ENCODE measurements at places on chromosomes 16 and 17.

DNA sequence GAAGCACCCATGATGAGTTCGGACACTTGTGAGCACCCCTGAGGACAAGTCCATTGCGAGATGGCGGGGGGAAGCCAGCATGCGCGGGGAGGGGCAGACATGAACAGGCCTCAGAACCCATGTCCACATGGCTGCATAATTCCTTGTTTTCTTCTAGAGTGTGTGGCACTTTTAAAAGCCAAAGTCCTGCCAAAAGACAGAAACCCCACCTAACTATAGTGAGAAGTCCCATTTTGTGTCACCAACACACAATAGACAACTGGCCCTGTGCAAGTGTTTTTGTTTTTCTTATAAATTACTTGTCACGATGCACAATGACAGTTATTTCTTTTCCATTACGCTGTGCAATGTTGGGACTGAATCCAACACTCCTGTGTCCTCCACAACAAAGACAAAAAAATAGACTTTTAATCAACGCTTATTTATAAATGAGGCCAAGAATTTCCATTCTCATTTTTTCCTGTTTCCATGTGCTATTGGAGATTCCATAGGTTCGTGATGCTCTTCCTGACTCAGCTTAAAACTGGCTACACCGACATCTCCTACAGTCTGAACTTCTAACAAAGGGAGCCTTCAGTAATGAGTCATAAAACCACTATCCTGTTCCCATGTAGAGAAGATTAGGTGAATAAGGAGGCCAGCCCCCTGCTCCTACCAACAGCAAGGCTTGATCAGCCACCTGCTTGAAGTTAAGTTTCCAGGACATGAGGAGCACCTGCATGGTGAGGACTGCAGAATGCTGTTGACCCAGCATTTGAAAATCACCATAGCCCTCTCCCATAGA is 98.9 kb downstream of the ZNF423 start:
- no peak for DNase-seq

DNA sequence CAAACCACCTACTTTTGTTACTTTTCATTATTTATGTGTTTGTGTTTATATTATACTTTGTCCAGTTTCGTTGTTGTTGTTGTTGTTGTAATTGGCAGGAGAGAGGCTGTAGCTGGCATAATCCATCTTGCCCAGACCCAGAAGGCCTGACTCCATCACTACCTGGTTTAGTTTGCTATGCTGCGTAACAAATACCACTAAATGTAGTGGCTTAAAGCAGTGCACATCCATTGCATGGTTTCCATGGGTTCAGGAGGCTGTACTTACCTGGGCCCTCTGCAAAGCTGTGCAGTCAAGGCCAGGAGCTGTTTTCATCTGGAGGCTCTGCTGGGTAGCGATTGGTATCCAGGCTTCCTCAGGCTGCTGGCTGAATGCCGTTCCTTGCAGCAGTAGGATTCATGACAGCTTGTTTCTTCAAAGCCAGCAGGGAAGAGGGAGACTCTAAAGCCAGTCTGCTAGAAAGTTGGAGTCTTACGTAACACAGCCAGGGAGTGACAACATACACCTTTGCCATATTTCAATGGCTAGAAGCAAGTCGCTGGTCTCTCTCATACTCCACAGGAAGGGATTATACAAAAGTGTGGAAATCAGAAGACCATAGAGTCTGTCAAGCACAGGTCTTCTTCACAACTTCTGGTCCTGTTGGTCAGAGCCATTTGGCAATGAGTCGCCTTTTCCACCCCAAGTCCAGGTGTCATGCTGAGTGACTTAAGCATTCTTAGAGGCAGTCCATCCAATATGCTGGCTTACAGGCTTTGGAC is 41.1 kb downstream of the TNRC6C start:
- DNase-seq: no peak

DNA sequence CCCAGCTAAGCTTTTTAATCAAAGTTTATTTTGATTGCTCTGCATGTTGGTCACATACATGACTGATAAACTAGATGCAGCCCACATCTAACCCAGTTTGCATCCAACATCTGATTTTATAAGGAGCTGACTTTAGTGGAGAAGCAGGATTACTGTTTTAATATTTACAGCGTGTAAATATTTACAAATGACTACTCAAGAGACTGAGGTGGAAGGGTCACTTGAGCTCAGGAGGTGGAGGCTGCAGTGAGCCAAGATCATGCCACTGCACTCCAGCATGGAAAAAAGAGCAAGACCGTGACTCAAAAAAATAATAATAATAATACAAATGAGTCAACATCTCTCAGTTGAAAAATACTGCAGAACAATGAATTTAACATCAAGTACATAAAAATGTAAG is 50.8 kb downstream of the PARN start:
- DNase-seq: no peak

DNA sequence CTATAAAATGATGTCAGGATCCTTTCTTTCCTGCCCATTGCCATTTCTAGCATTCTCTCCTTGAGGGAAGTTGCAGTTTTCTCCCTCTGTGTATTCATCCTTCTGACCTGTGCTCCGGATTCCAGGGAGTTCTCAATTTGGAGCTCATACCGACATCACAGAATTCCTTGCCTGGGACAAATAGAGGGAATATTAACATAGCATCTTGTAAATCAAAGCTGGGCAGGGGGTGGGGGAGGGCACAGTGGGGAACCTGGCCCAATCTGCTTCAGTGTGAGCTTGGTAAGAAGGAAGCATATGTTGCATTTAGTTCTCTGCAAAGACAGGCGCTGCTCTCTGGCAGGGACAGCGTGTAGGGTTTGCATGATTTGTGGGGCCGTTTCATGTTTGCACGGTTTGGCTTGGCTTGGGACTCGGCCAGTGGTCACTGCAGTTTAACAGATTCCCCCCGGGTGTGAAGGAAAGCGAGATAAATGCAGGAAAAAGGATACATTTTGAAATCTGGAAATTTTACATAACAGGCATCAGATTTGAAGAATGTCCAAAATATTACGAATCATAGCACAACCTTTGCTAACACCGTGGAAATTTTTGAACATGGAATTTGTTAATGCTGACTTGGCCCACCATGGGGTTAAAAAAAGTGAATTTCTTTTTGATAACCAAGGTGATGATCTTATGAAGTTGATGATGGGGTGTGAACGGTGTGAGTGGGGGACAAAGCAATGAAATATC is 178.0 kb downstream of the WWOX start:
- no peak for DNase-seq

DNA sequence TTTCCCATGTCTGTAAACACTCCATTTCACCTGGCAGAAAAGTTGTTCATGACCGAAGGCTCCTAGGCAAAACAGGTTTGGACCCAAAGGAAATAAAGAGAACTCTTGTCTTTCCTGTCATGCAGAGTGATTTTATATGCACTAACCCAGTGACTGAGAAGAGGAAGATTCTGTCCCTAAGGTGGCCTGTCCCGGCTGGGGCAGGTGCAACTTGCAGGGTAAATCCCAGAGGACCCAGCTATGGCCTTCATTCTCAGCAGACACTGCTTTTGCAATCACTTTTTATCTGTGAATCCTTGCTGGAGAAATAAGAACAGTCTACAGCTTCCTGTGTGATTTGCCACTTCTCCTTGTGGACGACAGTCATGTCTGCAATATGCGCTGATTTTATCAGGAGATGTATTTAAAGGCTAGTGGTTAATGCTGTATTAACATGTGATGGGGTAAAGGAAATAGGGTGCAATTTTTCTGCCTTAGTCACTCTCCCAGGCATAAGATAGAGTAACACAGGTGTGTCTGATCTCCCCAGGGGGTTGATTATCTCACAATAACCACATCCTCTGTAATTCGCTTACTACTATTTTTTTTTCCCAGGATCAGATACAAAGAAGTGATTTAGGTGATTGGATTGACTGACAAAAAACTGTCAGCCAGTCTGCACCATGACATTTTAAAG is 696.8 kb upstream of the SOX9 start:
- DNase-seq: no peak

Data from globus pallidus (tissue), 1 donor.